ENCODE measurements at places on chromosomes 5 and 9. TPM values are rescaled to one million over a fixed set of nuclear protein-coding genes. Genes with fewer than 3 reads are reported as not detected.

Gene TMEM174
- total RNA-seq: not detected

Gene SPINK7
- total RNA-seq: not detected

Gene MTX3
- 9.0 TPM for total RNA-seq

Gene NR2F1-AS1
- total RNA-seq: 0.19 TPM

Gene CARTPT
- total RNA-seq: not detected

Gene ARID3C
- 0.24 TPM for total RNA-seq

Gene LECT2
- total RNA-seq: not detected

- H3K4me1 ChIP-seq: no peaks in the 10 kb centered on the region
- H3K27ac ChIP-seq: no peak overlapping the region
- no peaks in the 10 kb centered on the region for H3K36me3 ChIP-seq
- H3K4me3 ChIP-seq: no peak overlapping the region
- no peaks in the 10 kb centered on the region for H3K27me3 ChIP-seq
- DNase-seq: no peak
Observed at GRCh38 chr5:126865299-126865698, 88.4 kb downstream of the LMNB1 start.

DNA sequence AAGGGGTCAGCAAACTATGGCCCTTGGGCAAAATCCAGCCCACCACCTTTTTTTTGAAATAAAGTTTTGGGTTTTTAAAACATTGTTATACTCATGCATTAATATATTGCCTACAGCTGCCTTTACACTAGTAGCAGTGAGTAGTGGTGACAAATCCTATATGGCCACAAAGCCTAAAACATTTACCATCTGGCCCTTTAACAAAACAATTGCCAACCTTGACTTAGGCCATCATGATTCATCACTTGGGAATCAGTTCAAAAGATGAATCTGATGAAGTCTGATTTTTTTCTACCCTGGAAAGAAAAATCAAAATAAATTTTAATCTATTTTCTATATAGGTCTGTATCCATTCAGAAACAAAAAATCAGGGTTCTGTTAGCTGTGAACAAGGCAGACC, 484.9 kb downstream of the BNC2 start:
- no peaks in the 10 kb centered on the region for H3K27me3 ChIP-seq
- H3K4me1 ChIP-seq: no peaks in the 10 kb centered on the region
- no peaks in the 10 kb centered on the region for H3K36me3 ChIP-seq
- no peak overlapping the region for H3K4me3 ChIP-seq
- no peak for DNase-seq

DNA sequence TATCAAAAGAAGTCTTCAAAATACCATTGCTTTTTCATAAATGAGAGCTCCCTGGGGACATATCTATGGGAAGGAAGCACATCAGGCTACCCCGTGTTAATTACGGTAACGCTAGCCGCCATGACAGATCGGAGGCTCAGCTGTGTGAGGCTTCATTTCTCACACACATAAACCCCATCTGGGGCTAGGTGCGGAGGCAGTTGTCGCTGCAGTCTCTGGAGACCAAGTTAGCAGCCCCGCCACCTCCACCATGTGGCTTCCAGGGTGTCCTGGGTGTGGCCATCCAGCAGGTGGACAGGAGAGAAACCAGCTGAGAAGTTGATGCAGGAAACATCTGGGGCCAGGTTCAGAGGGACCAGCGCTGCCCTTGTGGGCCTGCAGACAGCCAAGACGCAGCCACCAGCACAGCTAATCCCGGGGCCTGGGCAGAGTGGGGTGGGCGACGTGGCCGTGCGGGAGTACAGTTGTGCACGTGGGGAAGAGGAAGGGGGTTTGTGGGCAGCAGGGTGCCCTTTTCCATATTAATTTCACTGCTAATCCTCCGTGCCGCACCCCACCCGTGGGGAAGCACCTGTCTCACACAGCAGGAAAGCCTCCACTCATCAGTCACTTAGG, 426.5 kb downstream of the IRX1 start:
- no peaks in the 10 kb centered on the region for H3K27me3 ChIP-seq
- DNase-seq: no peak
- H3K36me3 ChIP-seq: no peaks in the 10 kb centered on the region
- H3K27ac ChIP-seq: no peak overlapping the region
- H3K4me1 ChIP-seq: no peaks in the 10 kb centered on the region
- no peak overlapping the region for H3K4me3 ChIP-seq

DNA sequence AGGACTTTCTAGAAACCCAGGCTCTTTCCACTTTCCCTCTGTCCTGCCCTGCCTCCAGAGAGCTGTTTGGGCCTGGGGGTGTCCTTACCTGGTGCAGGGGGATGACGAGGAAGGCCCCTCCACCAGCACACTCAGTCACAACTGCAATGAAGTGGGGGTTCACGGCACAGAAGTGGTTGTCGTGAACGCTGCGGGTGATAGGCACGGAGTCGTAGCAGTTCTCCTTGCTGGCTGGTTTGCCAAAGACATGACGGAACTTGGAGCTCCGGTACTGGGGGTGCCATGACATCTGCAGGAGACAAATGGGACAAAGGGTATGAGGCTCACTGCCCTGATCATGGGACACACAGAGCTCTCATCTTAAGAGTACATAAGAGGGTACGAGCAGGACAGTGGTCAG, 35.1 kb downstream of the CORO2A start:
- no peak overlapping the region for H3K4me3 ChIP-seq
- no peaks in the 10 kb centered on the region for H3K27me3 ChIP-seq
- H3K27ac ChIP-seq: no peak overlapping the region
- DNase-seq: no peak
- H3K4me1 ChIP-seq: no peaks in the 10 kb centered on the region
- H3K36me3 ChIP-seq: no peaks in the 10 kb centered on the region

- H3K4me3 ChIP-seq: no peak overlapping the region
- H3K27ac ChIP-seq: no peak overlapping the region
- H3K36me3 ChIP-seq: no peaks in the 10 kb centered on the region
- peaks cover 7% of the 10 kb centered on the region for H3K4me1 ChIP-seq
- no peaks in the 10 kb centered on the region for H3K27me3 ChIP-seq
Observed at GRCh38 chr5:116371935-116372334, 202.7 kb downstream of the SEMA6A start.

Measured in GM12878 (cell line).